ENCODE measurements at places on chromosomes 6 and 20. TPM values are rescaled to one million over a fixed set of nuclear protein-coding genes. Genes with fewer than 3 reads are reported as not detected.

DNA sequence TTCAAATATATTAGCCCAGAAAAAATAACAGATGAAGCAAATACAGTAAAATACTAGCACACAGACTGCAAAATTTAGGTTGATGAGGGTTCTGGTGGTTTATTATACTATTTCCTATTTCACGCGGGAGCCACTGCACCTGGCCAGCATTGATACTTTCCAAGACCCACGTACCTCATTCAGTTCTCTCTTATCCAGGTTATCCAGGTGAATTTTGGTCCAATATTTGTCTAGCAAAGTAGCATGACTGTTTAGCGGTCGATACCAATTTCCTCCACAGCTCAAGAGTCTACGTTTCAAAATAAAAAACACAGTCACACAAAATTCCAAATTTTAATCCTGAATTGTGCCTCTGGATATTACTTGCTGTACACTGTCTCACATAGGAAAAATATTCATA, 34.8 kb downstream of the MDN1 start:
- H3K4me3 ChIP-seq = no peak overlapping the region
- DNase-seq = no peak
- peaks cover 42% of the 10 kb centered on the region for H3K36me3 ChIP-seq
- H3K4me1 ChIP-seq = no peaks in the 10 kb centered on the region
- H3K27ac ChIP-seq = no peak overlapping the region
- H3K27me3 ChIP-seq = no peaks in the 10 kb centered on the region

VGLL2 gene
- not detected for total RNA-seq

PTGIS gene
- 465 TPM for total RNA-seq

DNA sequence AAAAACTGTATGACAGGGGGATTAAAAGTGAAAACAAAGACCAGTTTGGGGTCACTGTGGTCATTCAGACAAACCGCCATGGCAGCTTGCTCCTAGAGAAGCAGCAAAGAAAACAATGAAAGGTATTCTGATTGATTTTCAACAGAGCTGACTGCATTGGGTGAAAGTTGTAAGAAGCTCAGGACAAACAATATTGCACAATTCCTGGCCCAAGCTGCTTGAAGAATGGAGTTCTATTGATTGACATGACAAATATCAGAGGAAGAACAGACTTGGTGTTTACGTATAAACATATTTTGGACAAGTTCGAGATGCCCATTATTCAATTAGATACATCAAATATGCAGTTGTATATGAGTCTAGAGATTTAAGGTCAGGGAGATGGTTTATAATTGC, 62.0 kb downstream of the TRIM38 start:
- no peaks in the 10 kb centered on the region for H3K36me3 ChIP-seq
- peak overlapping the region; percentile 98 for H3K27ac ChIP-seq
- peaks cover 23% of the 10 kb centered on the region for H3K4me1 ChIP-seq
- DNase-seq = no peak
- H3K4me3 ChIP-seq = no peak overlapping the region

- no peaks in the 10 kb centered on the region for H3K27me3 ChIP-seq
- no peak overlapping the region for H3K4me3 ChIP-seq
- DNase-seq = no peak
- no peaks in the 10 kb centered on the region for H3K36me3 ChIP-seq
- H3K4me1 ChIP-seq = no peaks in the 10 kb centered on the region
- no peak overlapping the region for H3K27ac ChIP-seq
These were observed 9.2 kb upstream of the MAS1L start for GRCh38 chr6:29496961-29497360.

GRCh38 chr6:56914798-56915658, 39.9 kb upstream of the BEND6 start:
- H3K4me3 ChIP-seq = no peak overlapping the region
- peaks cover 3% of the 10 kb centered on the region for H3K4me1 ChIP-seq
- no peaks in the 10 kb centered on the region for H3K27me3 ChIP-seq
- H3K27ac ChIP-seq = no peak overlapping the region
- H3K36me3 ChIP-seq = no peaks in the 10 kb centered on the region

TRIM31 gene
- not detected for total RNA-seq

KCNK5 gene
- total RNA-seq = 8.6 TPM

DNA sequence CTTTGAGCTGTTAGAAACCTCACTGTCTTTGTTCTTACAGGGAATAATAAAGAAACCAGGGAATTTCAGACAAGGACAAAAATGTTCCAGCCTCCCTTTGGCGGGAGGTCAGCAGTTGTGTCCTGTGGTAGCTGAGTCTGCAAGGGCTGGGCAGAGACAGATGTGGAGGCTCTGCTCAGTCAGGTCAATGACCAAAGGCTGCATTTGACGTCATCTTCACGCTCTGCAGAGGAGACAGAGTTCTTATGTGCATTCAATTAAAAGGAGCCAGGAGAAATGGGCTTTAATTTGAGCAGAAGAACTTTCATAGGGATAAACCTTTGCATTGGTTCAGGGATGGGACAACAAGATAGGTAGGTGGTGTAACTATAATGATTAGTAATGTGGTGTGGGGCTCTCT, 45.1 kb upstream of the FOXA2 start:
- no peak for DNase-seq
- H3K27ac ChIP-seq = no peak overlapping the region
- no peaks in the 10 kb centered on the region for H3K4me1 ChIP-seq
- H3K27me3 ChIP-seq = no peaks in the 10 kb centered on the region
- H3K4me3 ChIP-seq = no peak overlapping the region

All from thoracic aorta (tissue), 2 donors.